Right renal pelvis (tissue), 4 donors: ENCODE measurements at places on chromosomes 13 and 19.

GRCh38 chr19:21848706-21849105 is 12.7 kb upstream of the ZNF43 start:
- no peak for DNase-seq

- DNase-seq = peak; percentile 85
These were observed at the start of gene ZC3H13 for GRCh38 chr13:46052319-46053161. Gene ZC3H13, minus strand, starts transcription at chr13:46052746. Its CDS starts 7,239 bp downstream, at chr13:46045507.

DNA sequence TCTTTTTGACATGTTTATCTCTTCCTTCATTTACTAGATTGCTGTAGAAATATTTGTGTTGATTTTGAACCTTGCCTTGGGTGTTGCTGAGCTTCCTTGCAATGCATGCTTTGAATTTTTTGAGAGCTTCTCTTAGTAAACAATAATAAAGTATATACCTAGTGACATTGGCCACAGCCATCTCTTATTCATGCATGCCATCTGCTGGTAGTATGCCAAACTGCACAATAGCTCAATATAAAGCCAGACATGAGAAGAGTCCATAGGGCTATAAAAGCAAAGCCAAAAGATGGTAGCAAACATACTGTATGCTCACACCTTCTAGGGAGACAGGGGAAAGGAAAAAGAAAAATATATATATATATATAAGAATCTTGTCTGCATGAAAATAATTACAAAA is 18.9 kb upstream of the ZSCAN5A start:
- DNase-seq = no peak

- no peak for DNase-seq
These were observed 199.2 kb downstream of the TEX29 start for GRCh38 chr13:111519490-111520170.

DNA sequence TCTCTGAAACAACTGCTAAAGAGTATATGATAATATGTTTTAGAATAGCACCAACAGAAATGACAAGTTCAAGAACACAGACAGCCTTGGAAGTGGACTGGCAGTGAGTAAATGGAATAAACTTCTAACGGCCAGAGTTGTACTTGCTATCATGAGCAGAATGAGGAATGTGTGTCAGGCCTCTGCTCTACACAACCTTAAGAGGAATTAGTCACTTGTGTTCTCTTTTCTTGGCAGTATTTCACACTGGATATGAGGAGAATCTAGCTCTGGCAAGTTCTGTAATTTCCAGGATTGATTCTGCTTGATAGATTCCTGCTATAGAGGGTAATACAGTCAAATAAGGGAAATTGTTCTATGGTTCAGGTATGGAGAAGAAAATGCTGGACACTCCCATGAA is 757.3 kb downstream of the EFNB2 start:
- no peak for DNase-seq

DNA sequence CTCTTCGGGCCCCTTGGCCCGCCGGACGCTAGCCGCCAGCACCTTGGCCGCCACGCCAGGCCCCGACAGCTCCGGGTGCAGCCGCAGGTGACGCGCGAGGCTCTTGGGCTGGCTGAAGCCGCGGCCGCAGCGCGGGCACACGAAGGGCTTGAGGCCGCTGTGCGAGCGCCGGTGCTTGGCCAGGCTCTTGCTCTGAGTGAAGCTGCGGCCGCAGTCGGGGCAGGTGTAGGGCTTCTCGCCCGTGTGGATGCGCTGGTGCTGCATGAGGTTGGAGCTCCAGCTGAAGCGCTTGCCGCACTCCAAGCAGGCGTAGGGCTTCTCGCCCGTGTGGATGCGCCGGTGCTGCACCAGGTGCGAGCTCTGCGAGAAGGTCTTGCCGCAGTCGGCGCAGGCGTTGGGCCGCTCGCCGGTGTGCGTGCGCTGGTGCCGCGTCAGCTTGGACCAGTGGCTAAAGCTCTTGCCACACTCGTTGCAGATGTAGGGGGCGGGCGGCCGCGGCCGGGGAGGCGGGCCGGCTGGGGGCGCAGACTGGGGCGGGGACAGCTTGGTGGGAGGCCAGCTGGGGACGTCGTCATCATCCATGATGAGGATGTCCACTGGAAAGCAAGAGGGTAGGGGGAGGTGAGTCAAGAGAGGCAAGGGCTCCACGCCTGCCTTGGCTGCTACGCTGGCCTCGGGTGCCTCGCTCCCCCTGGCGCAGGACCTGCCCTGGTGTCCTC is 32.4 kb downstream of the ZNF787 start:
- no peak for DNase-seq

GRCh38 chr13:113495494-113496210 is 5.1 kb upstream of the DCUN1D2 start:
- DNase-seq = peak; percentile 29

- no peak for DNase-seq
These were observed 82.9 kb downstream of the RAB20 start for GRCh38 chr13:110478405-110479214.

- DNase-seq = no peak
These were observed 8.9 kb downstream of the ACTN4 start for GRCh38 chr19:38656171-38656981.

- no peak for DNase-seq
These were observed 24.3 kb downstream of the LYL1 start for GRCh38 chr19:13078381-13078780.

- no peak for DNase-seq
These were observed 224.2 kb upstream of the MAB21L1 start for GRCh38 chr13:35700671-35701070.

DNA sequence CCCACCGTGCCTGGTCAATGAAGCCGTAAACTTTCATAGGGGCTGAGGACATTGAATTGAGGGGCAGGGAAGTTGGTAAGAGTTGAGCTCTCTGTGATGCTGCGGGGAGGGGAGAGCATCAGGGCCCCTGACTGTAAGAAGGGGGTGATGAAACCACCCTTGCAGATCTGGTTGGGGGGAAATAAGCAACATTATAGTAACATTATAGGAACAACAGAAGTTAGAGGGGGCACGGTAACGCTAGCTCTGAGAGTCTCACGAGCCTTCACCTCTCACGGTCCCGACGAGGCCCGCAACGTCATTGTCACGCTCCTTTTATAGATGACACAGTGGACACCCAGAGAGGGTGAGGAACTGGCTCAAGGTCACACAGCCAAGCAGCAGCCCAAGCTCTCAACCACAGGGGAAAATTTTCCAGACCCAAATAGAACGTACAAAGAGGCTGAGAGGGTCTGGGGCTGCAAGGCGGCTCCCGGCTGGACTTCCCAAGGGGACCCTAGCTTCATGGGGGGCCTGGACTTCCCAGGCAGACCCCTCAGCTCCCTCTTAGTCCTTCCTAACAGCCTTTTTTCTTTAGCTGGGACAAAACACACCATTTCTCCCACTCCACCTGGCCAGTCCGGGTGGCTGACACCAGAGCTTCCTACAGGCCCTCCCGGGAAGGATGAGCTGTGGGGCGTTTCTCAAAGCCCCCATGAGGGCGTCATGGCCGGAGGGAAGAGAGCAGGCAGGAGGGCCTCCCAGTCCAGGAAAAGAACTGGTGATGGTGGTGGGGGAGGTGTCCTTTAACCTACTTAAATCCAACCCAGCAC is 4.1 kb downstream of the TLE5 start:
- no peak for DNase-seq

GRCh38 chr19:4057931-4058692 is 8.6 kb downstream of the ZBTB7A start:
- no peak for DNase-seq

DNA sequence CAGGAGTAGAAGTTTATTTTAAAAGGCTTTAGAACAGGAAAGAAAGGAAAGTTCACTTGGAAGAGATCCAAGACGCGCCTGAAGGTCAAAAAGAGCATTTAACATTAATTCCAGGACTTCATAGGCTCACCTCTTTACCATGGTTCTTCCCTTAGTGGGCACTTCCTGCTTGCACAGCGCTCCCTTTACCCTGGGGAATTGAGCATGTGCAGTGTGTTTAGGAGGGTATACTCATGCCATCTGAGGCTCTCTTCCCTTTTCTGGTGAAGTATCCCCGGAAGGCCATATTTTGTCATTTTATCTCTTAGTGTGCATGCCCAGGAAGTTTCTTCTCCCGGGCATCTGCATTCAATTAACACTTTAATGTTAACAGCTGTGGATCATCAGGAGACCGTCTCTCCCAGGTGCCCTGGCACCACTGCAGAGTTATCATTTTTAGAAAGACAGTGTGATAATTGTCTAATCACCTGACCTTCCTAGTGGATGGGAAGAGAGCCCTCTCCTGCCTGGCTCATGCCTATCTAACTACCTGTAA is 66.1 kb upstream of the ABCC4 start:
- no peak for DNase-seq

DNA sequence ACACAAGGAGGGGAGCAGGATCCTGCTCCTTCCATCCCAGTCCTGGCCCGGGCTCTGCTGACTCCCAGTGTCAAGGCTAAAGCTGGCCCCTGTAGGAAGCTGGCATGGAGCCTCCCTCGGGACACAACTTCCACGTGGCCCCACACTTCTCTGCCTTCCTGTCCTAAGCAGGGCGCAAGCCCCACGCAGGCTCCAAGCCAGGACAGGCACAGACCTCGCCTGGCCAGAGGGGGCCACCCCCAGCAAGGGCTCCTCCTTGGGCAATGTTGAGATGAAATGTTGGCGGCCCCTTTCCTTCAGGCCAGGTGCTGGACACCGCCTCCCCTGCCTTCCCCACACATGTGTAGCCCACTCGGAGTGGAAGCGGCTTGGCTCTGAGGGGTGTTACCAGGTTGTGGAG is 66.6 kb downstream of the COL4A1 start:
- no peak for DNase-seq

DNA sequence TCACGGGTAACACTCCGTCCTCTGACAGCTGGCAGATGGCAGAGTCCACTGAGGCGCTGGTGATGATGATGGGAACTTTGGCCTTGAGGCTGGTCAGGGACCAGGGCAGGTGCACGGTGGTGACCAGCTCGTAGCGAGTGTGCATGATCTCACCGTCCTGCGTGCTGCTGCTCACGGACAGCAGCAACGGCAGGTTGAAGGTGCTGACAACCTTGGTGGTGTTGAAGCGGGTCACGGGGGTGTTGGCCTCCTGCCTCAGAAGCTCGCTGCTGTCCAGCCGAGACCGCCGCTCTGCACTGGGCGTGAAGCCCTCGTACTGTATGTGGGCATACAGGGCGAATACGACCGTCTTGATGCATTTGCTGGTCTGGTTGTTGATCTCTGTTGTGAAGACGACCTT is 11.6 kb downstream of the ARRDC5 start:
- no peak for DNase-seq

GRCh38 chr19:55146705-55147273 is 2.2 kb downstream of the TNNT1 start:
- no peak for DNase-seq

- DNase-seq = no peak
These were observed 26.3 kb downstream of the ERCC5 start for GRCh38 chr13:102872131-102872530.

DNA sequence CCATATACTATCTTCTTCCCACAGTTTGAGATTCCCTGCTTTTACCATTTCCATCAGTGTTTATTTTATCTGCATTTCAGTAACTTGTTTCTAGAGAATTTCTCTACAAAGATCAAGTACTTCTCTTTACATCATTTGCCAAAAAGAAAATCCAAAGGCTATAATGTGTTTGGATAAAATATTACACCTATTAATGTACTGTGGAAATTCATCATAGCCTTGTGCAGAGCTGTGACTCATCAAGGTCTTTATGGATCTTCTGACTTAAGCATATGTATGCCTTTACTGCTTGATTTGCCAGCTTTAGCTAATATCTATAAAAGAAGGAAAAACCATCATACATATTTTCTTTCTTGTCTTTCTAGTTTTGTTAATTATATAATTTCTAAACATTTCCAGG is 9.6 kb upstream of the HTR2A start:
- DNase-seq = no peak

DNA sequence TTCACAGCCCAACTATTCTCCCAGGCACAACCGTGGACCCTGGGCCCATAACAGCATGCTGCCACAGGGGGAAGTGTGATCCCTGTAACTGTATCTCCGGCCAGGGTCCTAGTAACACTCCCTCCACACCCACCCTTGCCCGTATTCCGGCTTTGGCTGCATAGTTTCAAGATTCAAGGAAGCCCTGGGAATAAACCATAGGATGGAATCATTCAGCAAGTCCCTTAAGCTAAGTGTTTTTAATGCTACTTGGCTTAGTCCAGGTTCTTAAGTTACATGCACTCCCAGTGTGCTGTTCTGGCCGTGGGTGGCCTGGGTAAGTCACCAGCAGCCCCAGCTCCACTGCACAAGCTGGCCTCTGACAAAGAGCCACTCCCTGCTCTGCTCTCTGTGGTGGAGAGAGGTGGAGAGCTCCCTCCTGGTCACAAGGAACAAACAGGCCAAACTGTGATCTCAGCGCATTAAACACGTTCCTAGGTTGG is 532.4 kb upstream of the SGCG start:
- DNase-seq = no peak

DNA sequence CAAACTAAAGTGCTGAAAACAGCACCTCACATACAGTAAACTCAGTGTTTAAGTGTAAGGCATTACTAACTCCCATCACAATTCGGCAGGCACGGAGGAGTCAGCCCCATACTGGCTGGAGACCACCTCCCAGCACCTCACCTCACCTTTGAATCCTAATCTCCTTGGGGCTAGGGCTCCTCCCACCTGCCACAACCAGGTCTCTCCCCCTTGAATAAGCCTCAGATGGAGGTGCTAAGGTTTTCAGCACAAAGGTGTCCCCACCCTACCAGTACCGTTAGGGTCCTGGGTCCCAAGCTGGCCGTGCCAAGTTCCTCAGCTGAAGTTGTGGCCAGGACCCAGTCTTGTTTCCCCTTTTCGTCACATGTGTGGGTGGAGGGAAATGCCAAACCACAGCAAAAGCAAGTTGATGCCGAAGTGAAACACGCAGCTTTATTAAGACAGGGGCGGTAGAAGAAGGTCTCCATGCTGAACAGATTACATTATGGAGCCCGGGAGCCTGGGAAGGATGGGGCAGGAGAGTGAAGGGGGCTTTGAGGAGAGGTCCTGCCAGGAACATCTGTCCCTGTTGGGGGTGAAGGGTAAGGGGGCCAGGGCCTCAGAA is at the start of gene IGFLR1:
IGFLR1 (minus strand) TSS at position 332 of the 604 bp plus-strand sequence. CDS start 1,272 bp downstream, outside the sequence.
- DNase-seq = no peak

DNA sequence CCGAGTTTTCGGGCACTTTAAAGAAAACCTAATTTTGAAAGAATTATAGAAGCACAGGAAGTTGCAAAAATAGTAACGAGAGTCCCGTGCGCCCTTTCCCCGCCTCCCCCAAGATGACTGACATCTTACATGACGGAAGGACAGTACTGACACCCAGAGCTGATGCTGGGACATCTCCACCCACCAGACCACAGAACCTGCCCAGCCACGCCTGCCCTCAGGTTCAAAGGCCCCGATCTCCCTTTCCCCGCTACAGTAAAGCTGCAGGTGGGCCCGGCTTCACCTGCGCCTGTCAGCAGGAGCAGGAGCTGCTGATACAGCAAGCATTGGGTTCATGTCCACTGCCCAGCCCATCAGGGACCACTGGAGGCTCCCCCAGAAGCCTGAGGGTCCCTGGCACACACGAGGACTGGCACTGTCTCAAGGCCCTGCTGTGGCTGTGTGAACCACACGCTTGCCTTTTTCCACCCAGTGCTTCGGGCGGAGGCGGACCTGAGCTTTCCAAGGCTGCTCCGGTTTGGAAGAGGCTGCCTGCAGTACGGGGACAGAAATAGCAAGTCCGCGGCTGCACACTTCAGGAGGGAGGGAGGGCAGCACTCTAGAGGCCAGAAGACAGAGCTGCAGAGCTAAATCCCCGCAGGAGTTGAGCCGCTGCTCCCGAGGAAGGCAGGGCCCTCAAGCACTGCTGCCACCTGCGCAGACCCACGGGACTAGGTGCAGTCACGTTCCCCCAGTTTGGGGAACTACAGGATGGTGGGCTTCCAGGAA is 8.7 kb downstream of the MAP2K2 start:
- DNase-seq = no peak

GRCh38 chr13:103514619-103515018 is 448.4 kb upstream of the SLC10A2 start:
- DNase-seq = no peak
